ENCODE measurements at places on chromosomes 4 and X.

DNA sequence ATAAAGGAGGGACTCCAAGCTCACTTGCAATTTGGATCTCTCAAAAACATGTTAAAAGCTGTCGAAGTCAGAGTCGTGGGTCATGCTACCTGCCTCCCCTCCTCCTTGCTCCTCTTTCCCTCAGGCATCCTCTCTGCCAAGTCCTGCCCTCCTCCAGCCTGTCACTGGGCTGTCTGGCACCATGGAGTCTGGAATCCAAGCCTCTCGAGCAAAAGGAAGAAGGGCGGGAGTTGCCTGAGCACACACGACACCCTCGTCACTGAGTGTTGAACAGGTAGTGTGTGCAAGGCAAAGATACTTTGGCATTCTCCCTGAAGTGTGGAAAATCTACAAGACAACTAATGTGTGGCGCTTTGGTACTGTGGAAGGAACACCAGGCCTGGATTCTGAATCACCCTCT, 62.2 kb downstream of the HAUS3 start:
- no peak for DNase-seq

DNA sequence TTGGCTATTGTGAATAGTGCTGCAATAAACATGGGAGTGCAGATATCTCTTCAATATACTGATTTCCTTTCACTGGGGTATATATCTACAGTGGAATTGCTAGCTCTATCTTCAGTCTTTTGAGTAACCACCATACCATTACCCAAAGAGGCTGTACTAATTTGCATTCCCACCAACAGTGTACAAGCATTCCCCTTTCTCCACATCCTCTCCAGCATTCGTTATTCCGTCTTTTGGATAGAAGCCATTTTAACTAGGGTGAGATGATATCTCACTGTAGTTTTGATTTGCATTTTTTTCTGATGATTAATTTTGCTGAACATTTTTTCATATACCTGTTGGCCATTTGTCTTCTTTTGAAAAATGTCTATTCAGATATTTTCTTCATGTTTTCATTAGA, 110.3 kb downstream of the PRDM5 start:
- DNase-seq: no peak

DNA sequence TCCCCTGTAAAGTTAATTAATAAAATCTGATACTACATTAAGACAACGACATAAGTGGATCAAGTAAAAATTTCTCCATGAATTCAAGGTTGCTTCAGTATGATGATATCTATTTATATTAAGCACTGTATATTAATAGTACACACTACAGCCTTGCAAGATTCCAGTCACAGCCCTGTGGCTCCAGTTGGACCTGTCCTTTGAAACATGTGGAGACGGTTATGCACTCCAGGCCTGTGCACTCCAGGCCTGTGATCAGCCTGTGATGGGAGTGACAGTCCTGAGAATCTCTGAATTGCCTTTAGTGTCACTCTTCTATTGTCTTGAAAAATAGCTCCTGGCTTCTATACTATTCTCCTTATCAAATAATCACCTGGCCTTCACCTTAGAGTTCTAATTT, 981.1 kb upstream of the AGA start:
- DNase-seq: no peak

GRCh38 chr4:81326581-81326980, 111.6 kb upstream of the PRKG2 start:
- DNase-seq: no peak

- no peak for DNase-seq
Measured at GRCh38 chrX:20060961-20061748, 55.6 kb downstream of the MAP7D2 start.

DNA sequence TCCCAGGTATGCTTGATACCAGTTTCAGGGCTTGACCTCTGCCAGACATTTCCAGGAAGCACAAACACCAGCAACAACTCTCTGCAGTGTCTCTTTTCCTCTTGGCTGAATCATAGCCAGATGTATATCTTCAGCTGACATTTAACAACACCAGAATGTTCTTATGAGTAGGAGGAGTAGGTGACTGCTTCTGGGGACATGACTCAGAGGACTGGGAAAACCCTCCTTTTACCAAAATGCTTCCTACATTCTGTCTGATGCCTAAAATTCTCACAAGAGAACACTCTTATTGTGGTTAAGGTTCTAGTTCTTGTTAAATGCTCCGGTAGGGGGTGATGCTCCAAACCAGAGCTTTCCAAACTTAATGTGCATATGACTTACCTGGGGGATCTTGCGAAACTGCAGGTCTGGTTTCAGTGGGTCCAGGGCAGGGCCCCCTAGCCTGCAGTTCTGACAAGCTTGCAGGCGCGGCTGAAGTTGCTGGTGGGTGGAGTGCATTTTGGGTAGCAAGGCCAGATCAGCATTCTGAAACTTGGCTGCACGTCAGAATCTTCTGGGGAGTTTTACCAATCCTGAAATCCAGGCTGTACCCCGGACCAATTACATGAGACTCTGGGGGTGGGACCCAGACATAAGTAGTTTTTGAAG, 329.3 kb upstream of the RPS6KA3 start:
- no peak for DNase-seq

Measured in HepG2 (cell line).